ENCODE measurements at places on chromosomes 5 and 9. TPM values are rescaled to one million over a fixed set of nuclear protein-coding genes. Genes with fewer than 3 reads are reported as not detected.

GRCh38 chr9:112884101-112884500 is 6.6 kb downstream of the SLC46A2 start:
- DNase-seq: no peak

DNA sequence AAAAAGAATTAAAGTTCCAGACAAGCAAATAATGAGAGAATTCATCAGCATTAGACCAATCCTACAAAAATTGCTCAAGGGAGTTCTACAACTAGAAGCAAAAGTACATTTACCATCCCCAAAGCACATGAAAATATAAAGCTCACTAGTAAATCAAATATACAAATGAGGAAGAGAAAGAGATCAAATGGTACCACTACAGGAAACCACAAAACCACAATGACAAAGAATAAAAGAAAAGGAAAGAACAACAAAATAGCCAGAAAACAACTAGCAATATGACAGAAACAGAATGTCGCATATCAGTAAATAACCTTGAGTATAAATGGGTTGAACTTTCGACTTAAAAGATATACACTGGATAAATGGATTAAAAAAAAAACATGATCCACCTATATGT is 739.0 kb downstream of the DTWD2 start:
- DNase-seq: no peak

DNA sequence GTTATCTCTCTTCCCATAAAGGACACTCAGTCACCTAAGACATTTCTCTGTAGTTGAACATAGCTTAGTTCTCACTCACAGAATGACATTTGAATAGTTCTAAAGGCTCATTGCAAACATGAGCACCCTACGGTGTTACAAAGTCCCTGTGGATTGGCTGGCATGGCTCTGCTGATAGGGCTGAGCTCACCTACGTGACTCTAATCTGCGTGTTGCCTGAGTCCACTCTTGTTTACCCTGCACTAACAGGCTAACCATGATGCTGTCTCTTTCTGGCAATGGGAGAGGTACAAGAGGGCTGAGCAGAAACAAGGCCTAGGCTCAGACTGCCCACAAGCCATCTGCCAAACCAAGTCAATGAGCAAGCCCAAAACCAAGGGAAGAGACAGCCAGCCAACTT is 103.6 kb downstream of the PALM2AKAP2 start:
- no peak for DNase-seq

DNA sequence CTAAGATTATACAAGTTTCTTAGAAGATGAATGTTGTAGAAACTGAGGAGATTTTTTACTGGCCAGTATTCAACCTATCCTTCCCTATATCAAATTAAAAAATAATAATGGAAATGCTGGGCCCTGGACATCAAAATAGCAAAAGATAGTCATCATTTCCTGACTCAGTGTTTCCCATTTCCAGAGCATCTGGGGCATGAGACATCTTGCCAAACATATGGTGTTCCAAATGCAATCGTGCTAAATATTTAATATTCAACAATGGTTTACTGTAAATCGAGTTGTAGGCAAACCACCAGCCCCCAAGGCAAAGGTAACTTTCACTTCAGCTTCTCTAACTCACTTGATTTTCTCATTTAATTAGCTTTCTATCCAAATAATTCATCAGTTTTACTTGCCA is 152.9 kb downstream of the FRMD3 start:
- no peak for DNase-seq

Gene SPINK13
- not detected for polyA plus RNA-seq

DNA sequence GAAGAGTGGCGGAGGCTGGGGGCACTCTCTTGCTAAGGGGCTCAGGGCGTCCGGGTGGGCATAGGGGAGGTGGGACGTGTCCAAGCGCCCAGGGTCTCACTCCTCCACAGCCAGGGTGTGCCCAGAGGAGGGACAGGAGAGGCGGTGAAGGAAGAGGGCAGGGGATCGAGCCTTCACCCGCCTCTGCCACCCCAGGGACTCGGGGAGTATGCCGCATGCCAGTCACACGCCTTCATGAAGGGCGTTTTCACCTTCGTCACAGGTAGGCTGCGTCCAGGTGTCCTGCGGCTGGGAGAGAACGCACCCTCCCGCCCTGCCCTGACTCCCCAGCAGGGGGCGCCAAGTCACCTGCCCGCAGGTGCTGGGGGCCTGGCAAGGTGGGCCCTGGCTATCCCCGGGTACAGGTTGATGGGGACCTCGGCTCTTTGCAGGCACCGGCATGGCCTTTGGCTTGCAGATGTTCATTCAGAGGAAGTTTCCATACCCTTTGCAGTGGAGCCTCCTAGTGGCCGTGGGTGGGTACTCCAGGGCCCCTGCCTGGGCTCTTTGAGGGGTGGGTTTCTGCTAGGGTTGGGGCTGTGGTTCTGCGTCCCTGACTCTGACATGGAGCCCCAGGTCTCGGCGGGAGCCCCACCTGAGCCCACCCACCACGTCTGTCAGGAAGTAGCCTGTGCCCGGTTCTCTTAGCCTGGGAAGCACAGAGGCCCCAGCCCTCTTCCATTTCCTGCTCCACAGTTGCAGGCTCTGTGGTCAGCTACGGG is 552 bp downstream of the TMEM141 start:
- DNase-seq: peak; percentile 63

Gene ZCCHC9
- 16.0 TPM for polyA plus RNA-seq

DNA sequence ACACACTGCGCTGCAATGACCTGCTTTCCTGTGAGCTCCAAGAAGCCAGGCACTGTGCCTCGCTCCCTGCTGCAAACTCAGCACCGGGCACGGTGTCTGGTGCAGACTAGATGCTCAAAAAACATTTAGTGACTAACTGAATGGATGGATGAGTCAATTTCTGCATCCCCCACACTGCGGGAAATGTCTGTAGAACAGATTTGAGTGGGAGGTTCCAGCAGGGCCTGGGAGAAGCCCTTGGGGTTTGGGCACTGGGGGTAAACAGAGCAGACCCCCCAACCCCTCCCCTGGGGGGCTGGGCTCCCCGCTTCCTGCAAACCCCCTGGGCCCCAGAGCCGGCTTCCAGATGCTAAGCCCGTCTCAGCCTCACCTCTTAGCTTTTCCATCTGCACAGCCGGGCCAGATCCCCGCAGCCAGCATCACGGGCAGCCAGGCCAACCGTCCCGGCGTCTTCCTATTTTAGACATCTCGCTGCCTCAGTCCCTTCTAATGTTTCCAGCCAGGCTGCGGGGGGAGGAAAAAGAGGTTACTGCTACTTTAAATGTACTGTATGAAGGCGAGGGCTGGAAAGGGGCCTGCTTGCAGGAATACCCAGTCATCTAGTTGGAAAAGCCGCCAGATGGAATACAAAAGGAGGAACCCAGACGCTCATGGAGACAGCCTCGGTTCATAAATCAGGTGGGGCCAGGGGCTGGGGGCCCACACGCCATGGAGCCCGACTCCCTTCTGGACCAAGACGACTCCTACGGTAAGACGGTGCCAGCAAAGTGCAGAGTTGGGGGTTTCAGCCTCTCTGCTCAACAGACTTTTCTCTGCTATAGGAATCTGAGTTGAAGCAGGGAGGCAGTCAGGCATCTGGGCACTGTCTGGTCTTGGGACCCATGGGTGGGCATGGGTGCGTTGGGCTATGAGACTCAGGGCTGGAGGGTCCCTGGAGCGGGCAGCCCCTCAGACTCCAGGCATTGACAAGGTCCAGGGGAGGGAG is 67.1 kb upstream of the GGTA1 start:
- no peak for DNase-seq

DNA sequence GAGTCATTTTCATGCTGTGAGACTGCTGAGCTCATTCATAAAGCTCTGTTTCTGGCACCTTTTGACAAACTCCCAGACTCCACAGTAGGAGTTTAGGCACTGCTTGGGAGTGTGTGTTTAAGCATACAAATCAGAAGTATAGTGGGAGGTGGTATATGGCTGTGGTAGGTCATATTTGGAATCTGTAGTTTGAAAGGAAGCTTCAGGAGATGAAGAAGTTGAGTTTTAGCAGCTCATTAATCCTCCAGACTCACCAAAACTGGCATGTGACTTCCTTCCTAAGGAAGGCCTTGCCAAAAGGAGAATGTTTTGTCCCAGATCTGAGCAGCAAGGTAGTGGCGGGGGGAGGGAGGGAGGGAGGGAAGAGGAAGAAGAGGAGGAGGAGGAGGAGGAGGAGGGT is 52.8 kb downstream of the SAXO1 start:
- no peak for DNase-seq

GRCh38 chr5:76805821-76806505 is 12.9 kb upstream of the F2RL1 start:
- DNase-seq: no peak

GRCh38 chr5:123559434-123559775 is 47.4 kb downstream of the CSNK1G3 start:
- no peak for DNase-seq

Gene TMEM215
- polyA plus RNA-seq: not detected

Gene SPINK7
- polyA plus RNA-seq: not detected

- no peak for DNase-seq
Measured at GRCh38 chr5:138754699-138755057, 1.5 kb downstream of the CTNNA1 start.

DNA sequence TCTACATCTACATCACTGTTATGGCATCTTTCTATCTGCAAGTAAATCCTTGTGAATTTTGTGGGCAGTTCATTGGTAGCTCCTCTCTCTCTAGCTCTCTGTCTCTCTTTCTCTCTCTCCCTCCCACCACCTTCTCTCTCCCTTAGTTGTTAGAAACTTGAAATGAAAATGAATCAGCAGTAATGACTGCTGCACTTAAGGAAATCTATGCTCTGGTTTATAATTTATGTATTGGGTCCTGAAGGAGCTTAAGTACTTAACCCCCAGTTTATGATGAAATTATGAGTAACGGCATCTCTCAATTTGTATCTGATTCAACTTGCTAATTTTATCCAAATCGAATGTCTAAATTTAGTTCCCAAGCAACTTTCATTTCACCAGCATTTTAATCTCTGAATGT is 52.0 kb upstream of the PTGER4 start:
- no peak for DNase-seq

- no peak for DNase-seq
Measured at GRCh38 chr5:35856765-35857351, at the start of gene IL7R. Gene IL7R, plus strand, starts transcription at chr5:35856891. Its CDS starts 87 bp downstream, at chr5:35856978.

- DNase-seq: no peak
Measured at GRCh38 chr5:106097340-106097739, 1573.4 kb downstream of the EFNA5 start.

Gene GRM6
- polyA plus RNA-seq: not detected

DNA sequence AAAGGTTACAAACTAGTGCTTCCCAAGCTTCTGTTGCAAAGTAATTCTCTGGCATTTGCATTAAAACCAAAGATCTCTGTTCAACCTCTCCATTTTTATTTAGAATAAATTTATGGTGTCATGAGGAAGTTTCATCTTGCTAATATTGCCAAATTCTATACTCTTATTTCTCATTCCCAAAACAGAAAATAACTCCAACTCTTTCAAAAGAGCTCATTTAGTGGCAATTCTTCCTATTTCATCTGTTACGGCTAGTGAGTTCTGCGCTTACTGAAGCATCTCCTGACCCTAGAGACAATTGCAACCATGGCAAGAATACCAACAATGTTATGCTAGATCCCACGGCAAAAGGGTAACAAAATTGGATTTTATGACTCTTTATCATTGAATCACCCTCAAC is 97.0 kb downstream of the HINT1 start:
- DNase-seq: no peak

GRCh38 chr5:100791391-100791790 is 111.7 kb downstream of the ST8SIA4 start:
- no peak for DNase-seq

Gene IFNA13
- polyA plus RNA-seq: not detected

DNA sequence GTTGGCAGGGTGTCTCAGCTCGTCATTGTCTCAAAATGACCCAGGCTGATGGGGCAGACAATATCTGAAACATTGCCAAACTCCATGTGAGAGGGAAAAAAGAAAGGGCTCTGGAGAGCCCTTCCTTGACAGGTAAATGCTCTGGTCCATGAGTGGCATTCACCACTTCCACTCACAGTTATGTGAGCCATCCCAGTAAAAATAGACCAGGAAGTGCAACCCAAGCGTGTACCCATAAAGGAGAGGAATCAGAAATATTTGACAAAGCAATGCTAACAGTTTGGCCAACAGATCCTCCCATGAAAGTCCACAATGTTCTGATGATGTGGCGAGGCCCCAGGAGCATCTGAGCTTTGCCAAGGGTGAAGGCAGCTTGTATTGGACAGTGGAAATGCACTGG is 49.4 kb downstream of the ASTN2 start:
- no peak for DNase-seq

GRCh38 chr5:31049461-31049860 is 144.0 kb upstream of the CDH6 start:
- no peak for DNase-seq

Gene SPATA31D4
- not detected for polyA plus RNA-seq

DNA sequence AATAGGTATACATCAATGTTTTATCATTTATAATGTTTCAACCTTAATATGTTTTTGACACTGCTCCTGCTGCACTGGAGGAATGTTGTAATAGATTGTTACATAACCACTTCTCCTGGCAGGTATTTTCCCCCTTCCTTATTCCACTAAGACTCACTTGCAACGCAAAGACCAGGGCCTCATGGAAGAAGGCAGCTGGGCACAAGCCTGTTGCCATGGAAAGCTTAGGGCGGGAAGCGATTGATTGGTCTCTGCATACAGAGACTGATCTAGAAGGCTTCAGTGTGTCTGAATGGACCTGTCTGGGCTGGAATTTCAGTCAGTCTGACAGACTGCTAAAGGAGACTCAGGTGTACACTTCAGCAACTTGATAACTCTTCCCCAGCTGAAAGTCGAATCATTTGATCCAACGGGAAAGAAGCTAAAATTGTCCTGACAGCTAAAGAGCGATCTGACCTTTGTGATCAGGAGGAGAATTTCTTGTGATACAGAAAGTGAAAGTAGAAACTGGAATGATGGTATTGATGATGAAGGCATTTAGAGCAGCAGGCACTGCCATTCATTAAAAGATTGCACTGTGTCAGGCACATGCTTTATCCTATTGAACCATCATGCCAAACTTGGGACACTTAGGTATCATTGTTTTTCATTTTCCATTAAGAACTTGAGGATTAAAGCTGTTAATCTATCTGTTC is 65.1 kb downstream of the GRIA1 start:
- DNase-seq: no peak

Gene ANKRD34B
- not detected for polyA plus RNA-seq

Gene FAM151B
- polyA plus RNA-seq: 0.57 TPM

- DNase-seq: no peak
Measured at GRCh38 chr9:138015021-138015829, 137.6 kb downstream of the CACNA1B start.
